ENCODE measurements at places on chromosomes 2 and 18.
A peak's percentile ranks its signal among the peaks of the same experiment; 100 is the strongest.

- DNase-seq, result no peak
These were observed 215.1 kb upstream of the KLHL29 start for GRCh38 chr2:23169896-23170295.

DNA sequence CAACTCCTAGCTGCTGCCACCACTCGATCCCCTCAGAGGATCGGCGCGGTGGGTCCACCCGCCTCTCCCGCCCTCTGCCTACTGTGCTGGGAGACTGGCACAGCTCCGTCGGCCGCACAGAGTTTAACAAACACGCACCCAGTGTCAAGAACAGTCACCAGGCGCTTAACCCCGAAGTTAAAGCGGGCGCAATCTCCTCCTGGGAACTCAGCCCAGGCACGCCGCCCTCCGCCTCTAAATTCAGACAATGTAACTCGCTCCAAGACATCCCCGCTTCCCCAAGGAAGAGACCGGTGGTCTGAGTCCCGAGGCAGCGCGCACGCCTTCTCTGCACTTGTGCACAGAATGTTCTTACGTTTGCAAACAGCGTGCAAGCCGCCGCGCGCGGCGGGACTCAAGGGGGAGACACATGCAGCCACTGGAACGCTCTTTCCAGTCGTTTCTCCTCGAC lies 533 bp downstream of the CXCR4 start:
- peak; percentile 61 for DNase-seq

- no peak for DNase-seq
These were observed 24.8 kb downstream of the ATP9B start for GRCh38 chr18:79093986-79094385.

DNA sequence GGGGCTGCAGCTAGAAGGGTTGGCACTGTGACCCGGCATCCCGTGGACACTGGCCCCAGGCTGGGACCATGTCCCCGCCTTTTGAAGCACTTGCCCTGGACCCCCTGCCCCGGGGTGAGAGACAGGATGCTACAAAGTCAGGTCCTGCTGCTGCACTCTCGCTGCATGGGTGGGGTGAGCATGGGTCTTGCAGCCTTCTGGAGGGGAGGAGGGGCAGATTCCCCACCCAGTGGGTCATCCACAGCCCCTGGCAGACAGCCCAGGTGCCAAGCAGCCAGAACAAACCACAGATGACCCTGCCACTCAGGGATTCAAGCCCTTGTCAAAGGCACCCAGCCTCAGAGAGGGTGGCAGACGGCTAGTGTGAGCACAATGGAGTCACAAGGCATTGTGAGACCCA lies 5.7 kb upstream of the NMUR1 start:
- no peak for DNase-seq

DNA sequence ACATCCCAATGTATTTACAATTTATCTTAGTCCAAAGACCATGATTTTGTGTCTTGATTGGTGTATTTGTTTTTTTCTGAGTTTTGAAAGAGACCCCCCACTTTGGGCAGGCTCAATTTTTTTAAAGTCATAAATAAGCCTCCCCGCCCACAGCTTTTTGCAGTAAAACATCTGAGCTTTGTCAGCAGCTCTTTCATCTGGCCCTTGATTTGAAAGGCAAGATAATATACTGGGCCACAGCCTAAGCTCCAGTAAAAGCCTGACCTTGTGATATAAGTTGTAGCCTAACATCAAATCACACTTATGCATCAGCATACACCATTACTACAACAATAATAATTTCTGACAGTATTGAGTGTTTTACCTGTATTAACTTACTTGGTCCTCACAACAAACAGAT lies 51.3 kb upstream of the SERTAD2 start:
- no peak for DNase-seq

GRCh38 chr2:20094955-20095354 lies 43.5 kb upstream of the LAPTM4A start:
- DNase-seq, result no peak

GRCh38 chr2:73697606-73698005 lies 39.5 kb downstream of the TPRKB start:
- DNase-seq, result no peak

Data from NAMALWA (cell line).